Stimulated activated CD4-positive, alpha-beta T cell treated with anti-CD3 and anti-CD28 coated beads, TNF-alpha, amount 100 ng/mL, for 24 hours (primary cell): ENCODE measurements at places on chromosomes 16 and 17.

DNA sequence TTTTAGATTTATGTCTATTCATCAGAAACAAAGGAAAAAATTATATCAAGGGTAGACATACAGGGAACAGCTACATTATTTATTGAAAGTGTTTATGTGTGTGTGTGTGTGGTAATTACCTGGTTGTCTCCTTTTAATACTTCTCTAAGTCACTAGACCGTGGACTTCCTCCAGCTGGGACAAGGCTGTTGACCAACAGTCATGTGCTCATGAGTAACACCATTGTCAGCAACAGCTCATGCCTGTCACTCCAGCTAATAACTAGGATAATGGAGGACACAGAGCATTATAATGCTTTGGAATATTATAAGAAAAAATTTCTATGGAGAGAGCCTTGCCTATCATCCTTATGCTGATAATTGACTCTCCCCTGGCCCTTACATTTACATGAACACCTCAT lies 125.3 kb upstream of the SALL1 start:
- DNase-seq = no peak

DNA sequence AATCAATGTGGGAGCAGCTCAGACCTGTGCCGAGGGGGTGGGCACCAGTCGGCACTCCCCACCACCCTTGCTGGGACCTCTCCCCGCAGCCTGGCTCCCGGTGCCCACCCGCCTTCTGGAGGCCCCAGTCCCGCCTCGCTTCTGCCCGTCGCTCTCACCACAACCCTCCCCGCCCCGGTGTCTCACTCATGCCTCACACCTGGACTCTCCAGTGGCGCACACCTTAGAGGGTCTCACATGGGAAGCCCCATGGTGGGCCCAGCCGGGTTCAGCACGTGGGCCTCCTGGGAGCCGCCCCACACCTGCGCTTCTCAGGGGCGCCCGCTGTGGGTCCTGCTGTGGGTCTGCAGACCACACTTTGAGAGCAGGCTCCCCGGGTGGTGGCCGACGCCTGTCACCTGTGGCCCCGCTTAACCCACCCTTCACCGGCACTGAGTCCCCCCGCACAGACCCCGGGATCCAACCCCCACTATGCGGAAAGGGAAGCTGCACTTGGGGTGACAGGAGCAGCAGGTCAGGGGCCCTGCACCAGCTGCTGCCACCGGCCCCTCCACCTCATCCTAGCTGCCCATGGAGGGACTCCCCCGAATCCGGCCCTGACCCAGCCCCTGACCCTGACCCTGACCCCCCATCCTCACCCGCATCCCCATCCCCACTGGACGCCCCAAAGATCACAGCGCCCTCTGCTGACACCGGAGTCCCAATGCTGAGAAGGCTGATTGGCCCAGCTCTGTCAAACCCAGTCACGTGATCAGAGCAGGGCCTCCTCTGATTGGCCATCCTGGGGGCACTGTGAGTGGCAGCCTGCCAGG lies 27.4 kb upstream of the SLC38A10 start:
- peak; percentile 20 for DNase-seq

DNA sequence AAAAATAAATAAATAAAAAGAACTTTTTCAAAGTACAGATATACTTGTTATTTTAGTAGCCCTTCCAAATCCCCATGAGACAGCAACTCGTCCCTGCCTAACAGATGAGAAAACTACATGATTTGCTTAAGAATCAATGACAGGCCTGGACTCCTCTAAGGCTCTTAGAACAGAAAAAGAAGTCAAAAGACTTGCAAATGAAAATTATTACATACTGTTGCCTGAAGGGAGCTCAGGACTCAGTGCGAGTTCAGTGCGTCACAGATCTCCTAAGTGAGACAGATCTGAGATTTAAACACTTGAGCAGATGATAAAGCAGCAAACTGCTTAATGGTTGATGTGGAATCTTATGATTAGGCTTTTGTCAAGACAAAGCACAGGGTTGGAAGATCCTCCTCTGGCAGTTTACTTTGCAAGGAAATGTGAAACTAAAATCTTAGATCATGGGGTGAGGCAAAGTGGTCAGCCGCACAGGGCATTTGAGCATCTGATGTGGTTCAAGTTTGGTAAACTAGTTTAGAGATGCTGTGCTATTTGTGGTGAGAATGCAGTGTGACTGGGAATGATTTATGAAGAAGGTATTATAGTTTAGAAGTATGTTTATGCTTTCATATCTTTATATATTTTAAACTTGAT lies 138.1 kb downstream of the TRIM37 start:
- DNase-seq = no peak

DNA sequence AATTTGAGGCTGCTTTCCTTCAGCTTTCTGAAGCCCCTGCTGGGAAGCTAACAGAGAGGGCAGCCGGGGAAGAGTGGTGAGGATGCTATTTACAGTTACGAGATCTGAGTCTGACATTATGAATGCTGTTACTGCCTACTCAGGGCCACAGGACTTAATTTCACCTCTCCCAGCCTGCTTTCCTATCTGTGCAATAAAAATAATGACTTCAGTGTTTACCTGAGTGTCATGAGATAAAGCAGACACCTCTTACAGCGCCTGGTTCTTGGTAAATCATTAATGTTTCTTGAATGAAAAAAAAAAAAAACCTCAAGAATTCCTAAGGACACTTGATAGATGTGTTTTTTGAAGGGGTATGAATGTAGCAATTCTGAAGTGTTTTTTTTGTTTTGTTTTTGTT lies 24.2 kb upstream of the CPHXL start:
- no peak for DNase-seq

DNA sequence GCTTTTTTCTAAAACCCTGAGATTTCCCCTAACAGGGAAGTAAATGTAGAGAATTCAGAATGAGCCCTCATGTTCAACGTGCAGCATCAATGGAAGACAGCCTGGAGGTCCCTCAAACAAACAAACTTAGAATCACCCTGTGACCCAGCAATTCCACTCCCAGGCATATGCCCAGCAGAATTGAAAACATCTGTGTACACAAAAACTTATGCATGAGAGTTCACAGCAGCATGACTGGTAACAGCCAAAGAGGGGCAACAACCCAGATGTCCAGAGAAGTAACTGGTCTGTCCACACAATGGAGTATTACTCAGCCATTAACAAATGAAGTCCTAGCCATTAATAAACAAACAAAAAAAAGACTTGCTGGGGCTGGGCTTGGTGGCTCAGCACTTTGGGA lies 252.7 kb downstream of the PARN start:
- no peak for DNase-seq

- no peak for DNase-seq
Measured at GRCh38 chr16:12900599-12901203, 697 bp upstream of the SHISA9 start.

GRCh38 chr16:83819361-83819760 lies 11.6 kb downstream of the HSBP1 start:
- no peak for DNase-seq

GRCh38 chr17:40203131-40203530 lies 16.0 kb upstream of the WIPF2 start:
- no peak for DNase-seq

GRCh38 chr17:28515518-28515917 lies 9.4 kb downstream of the FOXN1 start:
- DNase-seq = no peak

DNA sequence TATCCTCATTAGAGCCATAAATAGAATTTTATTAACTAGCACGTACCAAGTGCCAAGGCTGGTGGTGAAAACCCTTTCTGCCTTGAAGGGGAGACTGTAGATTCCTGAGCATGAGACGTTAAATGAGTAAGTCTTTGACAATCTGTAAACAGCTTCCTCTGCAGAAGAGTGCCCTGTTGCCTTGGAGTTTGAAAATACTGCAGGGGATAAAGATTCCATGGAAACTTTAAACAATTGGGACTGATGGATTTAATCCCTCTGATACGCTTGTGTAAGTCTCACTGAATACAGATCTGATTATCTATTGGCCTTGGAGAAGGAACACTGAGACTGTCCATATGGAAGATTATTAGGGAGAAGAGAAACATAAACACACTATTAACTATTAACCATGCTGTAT lies 1053.4 kb upstream of the RBFOX1 start:
- no peak for DNase-seq

DNA sequence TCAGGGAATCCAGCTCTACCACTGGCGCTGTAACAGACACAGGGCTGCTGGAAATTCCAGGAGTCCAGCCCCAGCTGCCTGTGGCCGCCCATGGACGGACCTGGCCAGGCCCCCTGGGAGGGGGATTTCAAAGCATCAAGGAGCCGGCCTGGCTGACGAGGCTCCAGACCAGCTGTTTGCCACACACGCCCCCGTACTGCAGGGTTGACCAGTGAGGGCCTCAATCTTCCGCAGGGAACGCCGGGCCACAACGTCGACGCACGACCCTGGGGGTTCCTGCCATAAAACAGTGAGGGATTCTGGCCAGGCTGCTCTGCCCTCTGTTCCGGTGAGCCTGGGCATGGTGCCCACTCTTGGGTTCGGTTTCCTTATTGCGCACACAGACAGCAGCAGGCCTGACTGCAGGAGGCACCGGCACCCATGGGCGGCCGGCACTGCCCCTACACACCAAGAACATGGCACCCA lies 3.7 kb downstream of the LMF1 start:
- no peak for DNase-seq

GRCh38 chr16:5595849-5596248 lies 498.3 kb upstream of the EEF2KMT start:
- no peak for DNase-seq

DNA sequence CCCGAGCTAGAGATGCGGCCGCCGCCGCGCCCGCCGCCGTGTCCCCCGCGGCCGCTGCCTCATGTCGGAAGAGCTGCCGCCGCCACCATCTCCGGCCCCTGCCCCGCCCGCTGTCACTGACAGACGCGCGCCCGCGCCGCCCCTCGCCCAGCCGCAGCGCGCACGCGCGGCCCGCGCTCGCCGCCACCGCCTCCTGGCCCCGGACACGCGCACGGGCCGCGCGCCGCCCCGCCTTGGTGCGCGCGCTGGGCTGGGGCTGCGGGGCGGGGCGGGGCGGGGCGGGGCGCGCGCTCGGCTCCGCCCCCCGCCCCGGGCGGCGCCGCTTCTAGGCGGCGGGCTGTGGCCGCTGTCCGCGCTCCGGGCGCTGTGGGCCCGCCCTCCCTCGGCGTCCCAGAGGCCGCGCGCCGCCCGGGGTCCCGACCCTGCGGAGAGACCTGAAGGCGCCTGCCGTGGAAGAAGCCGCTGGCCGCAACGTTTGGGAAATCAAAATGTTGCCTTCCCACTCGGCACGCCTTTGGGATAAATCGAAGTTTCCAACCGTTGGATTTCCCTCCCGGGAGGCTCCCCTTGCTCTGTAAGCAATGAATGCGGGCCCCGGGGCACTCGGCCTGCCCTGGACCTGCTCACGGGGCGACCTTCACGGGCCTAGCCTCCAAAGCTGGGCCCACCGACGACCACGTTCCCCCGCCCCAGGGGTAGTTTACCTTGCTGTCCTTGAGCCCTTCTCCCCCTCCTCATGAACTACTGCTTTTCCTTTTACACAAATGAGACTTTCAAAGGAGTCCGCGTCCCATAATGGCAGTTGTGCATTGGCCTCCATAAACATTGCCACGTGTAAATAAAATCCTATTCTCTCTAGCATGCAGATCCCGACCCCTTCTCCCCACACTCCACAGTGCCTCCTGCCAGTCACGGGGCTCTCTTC lies at the start of gene ADCY9:
TSS of gene ADCY9 (minus strand) at position 118 of the 925 bp plus-strand sequence. CDS start 1,000 bp downstream, outside the sequence.
- DNase-seq = peak; percentile 45

- peak; percentile 31 for DNase-seq
Measured at GRCh38 chr16:1330260-1330914, 3.1 kb upstream of the BAIAP3 start.

DNA sequence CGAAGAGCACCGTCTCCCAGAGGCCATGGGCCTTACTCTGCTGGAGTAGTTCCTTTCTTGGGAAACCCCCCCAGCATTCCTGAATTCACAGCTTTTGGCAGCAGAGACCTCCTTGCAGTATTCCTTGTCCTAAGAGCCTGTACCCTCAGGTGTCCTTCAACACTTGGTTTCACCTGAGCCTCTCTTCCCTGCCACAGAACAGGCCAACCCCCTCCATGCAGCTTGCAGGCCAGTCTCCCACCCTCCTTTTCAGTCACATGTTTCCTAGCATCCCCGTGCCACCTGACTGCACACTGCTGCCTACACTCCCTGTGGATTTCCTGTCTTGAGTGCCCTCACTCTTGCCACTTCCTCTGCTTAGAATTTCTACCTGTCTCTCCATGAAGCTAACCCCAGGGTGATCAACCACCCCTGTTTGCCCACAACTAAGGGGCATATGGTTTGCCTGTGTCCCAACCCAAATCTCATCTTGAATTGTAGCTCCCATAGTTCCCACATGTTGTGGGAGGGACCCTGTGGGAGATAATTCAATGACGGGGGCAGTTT lies 65.5 kb downstream of the DYNLRB2 start:
- no peak for DNase-seq

GRCh38 chr16:69143116-69143515 lies 10.7 kb downstream of the UTP4 start:
- no peak for DNase-seq

GRCh38 chr17:76742958-76743357 lies 5.0 kb downstream of the MFSD11 start:
- no peak for DNase-seq

GRCh38 chr17:1720856-1721386 lies 3.6 kb upstream of the WDR81 start:
- peak; percentile 70 for DNase-seq

- no peak for DNase-seq
Measured at GRCh38 chr17:50117202-50118051, 12.5 kb downstream of the SAMD14 start.

DNA sequence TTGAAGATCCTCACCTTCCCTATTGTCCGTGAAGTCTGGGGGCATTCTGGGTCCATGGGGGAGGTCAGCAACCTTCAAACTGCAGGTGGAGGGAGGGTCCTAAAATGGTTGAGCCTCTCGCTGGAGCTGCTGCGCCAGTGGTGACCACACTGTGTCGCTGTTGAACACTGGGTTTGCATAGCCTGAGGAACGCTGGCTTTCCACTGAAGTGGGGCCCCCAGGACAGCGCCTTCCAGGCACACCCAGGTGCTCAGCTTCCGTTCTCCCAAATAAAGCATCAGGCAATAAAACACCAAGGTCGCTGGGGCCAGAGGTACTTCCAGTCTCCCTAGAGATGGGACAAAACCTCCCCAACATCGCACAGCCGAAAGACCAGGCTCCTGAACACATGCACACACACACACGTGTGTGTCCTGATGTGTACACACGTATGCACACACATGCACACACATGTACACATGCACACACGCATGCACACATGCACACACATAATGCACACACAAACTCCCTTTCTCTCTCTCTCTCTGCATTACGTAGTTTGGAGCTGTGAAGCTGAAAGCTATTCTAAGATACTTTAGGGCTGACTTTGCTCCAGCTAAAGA lies 120.6 kb downstream of the IRF8 start:
- DNase-seq = peak; percentile 11

- DNase-seq = no peak
Measured at GRCh38 chr16:81324808-81325207, 10.0 kb downstream of the GAN start.

- DNase-seq = no peak
Measured at GRCh38 chr17:47813077-47813476, 8.5 kb downstream of the OSBPL7 start.
